ENCODE measurements at places on chromosomes 6 and 20. TPM values are rescaled to one million over a fixed set of nuclear protein-coding genes. Genes with fewer than 3 reads are reported as not detected.

GRCh38 chr20:3981132-3981452, 34.3 kb downstream of the RNF24 start:
- no peak for DNase-seq

GRCh38 chr6:168537540-168537884, 96.5 kb downstream of the SMOC2 start:
- no peak for DNase-seq

- no peak for DNase-seq
Measured at GRCh38 chr20:20230741-20231140, 137.2 kb upstream of the INSM1 start.

DNA sequence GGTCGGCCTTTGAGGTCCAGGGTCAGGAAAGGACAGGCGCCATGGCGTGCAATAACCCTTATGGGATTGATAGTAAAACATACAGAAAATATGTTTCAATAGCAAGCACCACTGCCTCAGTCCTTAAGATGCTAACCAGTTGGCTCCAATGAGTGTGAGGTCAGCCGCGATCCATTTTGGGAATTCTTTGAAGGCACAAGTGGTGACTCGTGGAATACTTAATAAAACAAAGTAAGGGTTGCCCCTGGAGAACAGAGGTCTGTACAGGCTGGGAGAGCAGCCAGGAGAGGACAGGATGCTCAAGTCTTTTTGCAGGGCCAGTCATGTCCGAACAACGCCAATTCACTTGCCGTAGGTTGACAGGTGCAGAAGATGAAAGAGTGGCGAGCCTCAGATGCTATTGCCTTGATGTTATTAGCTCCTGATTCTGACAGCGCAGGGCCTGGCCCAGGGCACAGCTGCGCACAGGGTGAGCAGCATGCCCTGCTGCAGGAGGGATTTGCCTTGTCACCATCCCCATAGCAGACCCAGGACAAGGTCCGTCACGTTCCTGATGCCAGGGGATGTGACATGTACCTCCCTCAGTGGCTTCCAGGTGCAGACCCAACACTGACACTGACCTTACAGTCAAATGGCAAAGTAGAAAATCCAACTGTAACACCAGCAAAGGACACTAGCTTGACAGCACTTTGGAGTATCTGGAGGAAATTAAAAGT, 21.8 kb downstream of the SYNDIG1 start:
- no peak for DNase-seq

DNA sequence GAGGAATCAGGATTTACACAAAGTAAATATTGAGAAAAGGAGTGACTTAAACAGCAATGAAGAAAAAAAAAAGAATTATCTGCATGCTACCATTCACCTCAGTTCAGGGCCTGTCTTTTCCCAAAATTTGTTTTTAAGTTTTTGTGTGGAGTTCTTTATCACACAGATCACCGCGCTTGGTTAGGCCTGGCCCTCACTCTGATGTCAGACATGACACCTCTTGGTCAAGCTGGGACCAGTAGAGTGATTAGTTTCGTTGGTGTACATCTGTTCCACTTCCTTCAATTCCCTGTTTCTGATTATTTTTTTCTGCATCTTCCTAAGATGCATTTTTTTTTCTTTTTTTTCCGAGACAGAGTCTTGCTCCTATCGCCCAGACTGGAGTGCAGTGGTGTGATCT, 34.9 kb upstream of the HIVEP1 start:
- no peak for DNase-seq

- no peak for DNase-seq
Measured at GRCh38 chr20:25459916-25460535, 52.6 kb downstream of the GINS1 start.

DNA sequence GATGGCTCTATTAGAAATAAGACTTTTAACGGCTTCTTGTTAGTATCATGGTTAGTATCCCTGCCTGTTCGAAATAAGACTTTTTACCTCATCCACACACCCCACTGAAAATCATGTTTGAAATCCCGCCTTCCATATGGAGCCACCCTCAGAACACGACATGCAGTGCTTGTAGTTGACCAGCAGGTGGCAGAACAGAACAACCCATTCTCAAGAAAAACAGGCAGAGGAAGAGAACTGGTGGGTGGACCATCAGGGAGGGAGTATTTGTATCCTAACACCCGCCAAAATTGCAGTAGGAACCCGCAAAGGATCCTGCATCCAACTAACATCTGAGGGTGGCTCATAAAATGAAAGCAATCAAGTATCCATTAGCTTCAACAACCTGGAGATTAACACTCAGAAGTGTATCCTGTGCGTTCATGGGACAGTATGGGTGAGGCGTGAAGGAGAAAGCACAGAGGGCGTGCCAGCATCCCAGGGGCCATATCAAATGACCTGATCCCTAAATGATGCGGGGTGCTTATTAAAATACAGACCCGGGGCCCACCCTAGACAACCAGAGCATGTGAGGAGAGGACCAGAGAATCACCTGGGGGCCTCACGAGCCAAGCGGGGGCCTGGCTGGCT, 89.6 kb upstream of the NHSL1 start:
- DNase-seq = peak; percentile 74

DNA sequence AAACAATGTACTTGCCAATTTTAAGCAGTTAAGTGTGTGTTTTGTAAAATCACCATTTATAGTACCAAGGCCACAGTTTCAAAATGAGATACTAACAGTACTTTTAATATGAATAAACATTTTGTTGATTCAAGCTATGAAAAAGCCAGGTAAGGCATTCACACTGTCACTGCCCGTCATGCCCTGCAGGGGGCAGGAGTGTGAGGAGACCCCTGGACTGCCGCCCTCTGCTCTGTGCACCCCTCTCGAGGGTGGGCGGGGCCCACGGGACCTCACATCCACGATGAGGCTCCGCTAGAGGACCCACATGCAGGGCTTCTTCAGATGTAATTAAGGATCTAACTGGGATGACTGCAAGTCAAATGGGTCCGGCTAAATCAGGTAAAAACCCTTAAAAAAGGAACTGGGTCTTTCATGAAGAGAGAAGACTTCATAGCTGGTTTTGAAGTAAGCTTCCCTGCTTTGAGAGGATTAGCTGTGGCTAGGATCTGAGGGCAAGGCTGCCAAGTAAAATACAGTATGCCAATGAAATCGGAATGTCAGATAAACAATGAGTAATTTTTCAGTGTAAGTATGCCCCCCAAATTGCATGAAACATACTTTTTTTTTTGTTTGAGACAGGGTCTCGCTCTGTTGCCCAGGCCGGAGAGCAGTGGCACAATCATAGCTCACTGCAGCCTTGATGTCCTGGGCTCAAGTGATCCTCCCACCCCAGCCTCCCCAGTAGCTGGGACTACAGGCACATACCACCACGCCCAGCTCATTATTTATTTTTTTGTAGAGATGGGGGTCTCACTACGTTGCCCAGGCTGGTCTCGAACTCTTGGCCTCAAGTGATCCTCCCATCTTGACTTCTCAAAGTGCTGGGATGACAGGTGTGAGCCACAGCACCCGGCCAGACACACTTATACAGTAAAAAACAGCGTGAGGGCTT, 18.7 kb downstream of the DIDO1 start:
- no peak for DNase-seq

GRCh38 chr6:28251661-28252008, 434 bp downstream of the ZKSCAN4 start:
- DNase-seq = no peak

PPP1R14C gene
- total RNA-seq = 0.80 TPM

- peak; percentile 26 for DNase-seq
Measured at GRCh38 chr6:79946272-79947190, 822 bp downstream of the ELOVL4 start.

ACTR5 gene
- 8.0 TPM for total RNA-seq
